ENCODE measurements at places on chromosomes 2 and 18.

DNA sequence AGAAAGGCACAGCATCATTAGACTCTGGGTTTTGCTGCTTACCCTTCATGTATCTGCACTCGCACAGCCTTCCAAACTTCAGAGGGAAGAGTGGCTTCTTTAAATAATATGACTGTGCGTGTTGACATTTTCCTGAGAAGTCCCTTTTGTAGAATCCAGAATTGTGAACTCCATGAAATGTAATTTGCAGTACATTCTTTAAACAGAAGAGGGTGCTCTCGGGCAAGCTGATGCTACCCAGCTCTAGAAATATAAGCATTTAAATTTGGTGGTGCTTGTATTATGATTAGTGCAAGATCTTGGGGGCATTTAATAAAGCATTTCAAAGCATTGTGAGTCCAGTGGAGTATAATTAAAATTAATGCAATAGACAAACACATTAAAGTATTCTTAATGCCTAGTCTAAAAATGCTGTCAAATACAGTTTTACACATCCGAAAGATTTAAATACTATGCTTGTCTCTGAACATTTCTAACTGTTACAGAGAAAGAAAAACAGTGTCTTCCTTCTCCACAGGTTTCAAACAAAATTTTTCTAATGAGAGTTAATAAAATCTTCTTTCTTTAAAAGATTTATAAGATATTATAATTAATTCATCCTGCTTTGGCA, 17.3 kb upstream of the GTF2A1L start:
- peak; percentile 31 for DNase-seq

GRCh38 chr18:77108001-77108692, 24.4 kb downstream of the MBP start:
- peak; percentile 41 for DNase-seq

GRCh38 chr2:28437918-28438317, 45.3 kb downstream of the FOSL2 start:
- DNase-seq = no peak

GRCh38 chr18:66226782-66227181, 377.1 kb downstream of the CDH19 start:
- DNase-seq = no peak

GRCh38 chr18:5771343-5771742, 124.0 kb downstream of the TMEM200C start:
- DNase-seq = no peak
